Stimulated activated CD4-positive, alpha-beta T cell treated with anti-CD3 and anti-CD28 coated beads, Interleukin-1b, Interleukin-23, amount 100 ng/mL, for 1 hour (primary cell): ENCODE measurements at places on chromosomes 5 and 9.

DNA sequence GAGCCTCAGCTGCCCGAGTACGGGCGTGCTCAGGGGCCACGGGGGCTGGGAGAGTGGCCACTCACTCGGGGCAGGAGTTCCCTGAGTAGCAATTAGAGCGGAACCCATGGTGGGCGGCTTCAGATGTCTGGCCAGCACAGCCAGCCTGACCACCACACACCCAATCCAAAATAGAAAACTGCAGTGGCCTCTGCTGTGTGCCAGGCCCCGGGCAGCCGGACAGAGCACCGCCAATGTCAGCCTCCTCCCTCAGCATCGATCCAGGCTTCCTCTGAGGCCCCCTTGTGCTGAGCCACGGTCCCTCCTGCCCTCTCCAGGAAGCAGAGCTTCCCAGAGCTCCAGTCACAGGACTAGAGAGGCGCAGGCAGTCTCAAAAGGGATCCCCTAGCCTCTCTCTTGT is 2.7 kb downstream of the ADAMTS2 start:
- no peak for DNase-seq

GRCh38 chr5:54383225-54383901 is 72.1 kb upstream of the HSPB3 start:
- DNase-seq, result no peak

DNA sequence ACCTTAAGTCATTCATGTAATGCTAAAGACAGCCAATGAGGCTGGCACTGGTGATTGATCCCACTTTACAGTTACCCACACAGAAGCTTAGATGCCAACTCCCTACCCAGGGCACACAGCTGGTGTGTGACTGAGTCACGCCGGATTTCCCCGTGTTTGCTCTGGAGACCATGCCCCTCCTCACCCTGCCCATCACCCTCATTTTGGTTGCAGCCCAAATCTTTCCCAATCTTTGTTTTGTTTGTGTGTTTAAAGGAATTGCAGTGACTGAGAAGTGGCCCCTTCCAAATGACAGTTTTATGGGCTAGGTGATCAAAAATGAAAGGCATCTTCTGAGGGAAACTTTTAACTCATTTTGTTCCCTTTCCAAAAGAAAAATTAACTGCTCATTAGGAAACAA is 10.9 kb downstream of the FBXL7 start:
- DNase-seq, result no peak

GRCh38 chr5:87169300-87169991 is 98.2 kb upstream of the RASA1 start:
- no peak for DNase-seq

- no peak for DNase-seq
These were observed 4.0 kb upstream of the PHYHD1 start for GRCh38 chr9:128916745-128917144.

GRCh38 chr5:68303754-68304420 is 88.3 kb downstream of the PIK3R1 start:
- no peak for DNase-seq

DNA sequence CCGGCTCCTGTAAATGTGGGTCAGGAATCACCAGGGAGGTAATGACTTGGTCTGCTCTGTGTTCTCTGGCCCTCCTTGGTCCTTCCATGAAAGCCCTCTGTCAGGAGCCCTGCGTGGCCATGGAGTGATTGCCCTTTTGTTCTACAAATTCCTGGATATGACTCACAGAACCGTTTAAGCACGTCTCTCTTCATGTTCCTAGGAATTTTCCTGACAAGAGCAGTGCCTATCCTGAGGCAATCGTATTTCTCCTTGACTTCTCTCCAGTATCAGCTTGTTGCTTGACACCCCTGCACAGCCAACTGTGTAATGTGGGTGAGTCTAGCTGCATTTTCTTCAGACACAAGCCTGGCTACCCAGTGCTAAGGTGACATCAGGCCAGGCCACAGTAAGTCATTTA is 274.3 kb upstream of the ZNF462 start:
- DNase-seq, result no peak

- DNase-seq, result no peak
These were observed 24.9 kb downstream of the SMAD5 start for GRCh38 chr5:136157514-136157913.

DNA sequence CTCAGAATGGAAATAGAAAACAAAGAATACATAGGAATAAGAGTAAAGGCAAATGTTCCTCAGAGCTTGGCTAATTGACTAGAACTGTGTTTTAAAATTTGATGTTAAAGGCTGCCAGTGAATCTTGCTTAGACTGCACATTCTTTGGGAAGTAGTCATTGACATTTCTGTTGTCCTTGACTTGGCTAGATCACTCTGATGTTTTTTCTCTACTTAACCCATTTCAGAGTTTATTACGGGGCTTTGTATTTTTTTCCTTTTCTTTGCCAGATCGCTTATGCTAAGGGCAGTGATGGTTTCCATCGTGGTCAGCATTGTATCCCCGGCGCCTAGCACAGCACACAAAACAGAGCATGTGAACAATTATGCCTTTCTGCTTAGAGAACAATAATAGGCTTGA is 1126.7 kb upstream of the CDH9 start:
- no peak for DNase-seq

GRCh38 chr5:168530621-168531150 is 1.6 kb downstream of the FBLL1 start:
- no peak for DNase-seq

DNA sequence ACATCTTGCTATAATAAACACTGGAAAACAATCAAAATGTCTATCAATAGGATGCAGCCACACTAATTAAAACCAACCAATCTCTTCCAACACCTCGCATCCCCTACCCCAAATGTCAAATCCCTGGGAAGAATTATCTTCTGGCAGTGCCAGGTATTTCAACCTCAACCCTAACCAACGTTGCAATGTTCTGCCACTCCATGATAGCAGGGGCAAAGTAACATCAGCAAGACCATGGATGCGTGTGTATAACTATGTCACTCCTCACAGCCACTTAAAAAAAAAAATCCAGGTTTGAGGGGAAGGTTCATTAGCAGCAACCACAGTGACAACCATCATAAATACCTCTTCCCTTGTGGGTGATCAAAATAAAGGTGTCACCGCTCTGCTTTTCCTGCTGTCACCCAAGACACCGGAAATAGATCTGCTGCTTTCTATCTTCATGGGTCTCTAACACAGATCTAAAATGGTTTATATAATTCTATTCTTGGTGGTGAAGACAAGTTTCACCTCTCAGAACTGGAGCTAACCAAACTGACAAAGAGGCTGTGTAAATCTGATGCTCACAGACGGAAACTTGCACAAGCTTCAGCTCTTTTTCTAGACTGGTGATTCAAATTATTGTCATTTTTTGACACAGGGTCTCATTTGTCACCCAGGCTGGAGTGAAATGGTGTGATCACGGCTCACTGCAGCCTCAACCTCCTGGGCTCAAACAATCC is 9.9 kb downstream of the HSPA9 start:
- no peak for DNase-seq
